ENCODE measurements at places on chromosomes 5 and 9.

DNA sequence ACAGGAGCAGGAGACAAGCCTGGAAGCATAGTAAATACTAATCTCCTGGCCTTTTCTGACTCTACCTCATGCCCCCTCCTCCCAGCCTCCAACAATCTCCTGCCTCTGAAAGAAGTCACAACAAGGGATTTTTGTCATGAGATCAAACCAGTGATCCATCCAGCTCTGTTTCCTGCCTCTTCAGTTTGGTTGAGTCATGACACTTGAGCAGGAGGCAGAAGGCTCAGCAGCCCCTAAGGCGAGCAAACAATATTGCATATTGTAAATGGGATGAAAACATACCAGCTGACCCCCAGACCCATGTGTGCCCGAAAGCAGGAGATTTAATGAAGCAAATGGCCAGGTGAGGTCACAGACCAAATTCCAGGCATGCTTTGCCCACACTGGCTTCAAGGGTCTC, 272.8 kb downstream of the GAS1 start:
- DNase-seq, result no peak

DNA sequence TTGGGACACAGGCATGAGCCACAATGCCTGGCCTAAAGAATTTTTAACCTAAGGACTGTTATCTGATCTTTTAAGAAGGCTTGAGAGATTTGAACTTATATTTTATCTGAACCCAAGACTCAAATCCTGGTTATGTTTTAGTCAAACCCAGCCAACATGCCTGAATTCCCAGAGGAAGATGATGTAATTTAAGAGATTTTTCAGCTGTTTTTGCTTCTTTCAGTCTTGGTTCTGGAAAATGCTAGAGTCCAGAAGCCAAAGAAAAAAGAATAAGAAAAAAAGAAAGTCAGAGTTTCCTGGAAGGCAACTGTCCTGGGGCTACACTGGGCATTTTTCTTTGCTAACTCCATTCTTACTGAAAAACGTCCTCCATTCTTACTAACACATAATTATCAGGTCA, 85.8 kb downstream of the SNX18 start:
- DNase-seq, result no peak

DNA sequence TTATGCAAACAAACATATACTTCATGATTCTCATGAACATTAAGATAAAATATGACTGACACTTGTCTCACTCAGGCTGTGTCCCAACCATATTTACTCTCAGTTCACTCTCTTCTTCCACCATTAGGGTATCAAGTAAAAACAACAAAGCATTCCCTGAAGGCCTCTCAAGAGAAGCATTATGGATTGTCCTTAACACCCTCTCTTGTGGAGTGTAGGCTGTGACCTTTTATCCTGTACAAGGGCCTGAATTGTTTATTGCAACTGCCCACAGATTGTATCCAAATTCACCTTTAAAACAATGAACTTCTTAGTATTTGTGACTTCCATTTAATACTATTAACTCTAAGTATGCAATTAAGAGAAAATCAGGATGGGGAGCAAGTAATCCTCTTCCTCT, 78.1 kb downstream of the RICTOR start:
- no peak for DNase-seq

GRCh38 chr9:89715318-89715858, 110.6 kb downstream of the GADD45G start:
- DNase-seq, result no peak

DNA sequence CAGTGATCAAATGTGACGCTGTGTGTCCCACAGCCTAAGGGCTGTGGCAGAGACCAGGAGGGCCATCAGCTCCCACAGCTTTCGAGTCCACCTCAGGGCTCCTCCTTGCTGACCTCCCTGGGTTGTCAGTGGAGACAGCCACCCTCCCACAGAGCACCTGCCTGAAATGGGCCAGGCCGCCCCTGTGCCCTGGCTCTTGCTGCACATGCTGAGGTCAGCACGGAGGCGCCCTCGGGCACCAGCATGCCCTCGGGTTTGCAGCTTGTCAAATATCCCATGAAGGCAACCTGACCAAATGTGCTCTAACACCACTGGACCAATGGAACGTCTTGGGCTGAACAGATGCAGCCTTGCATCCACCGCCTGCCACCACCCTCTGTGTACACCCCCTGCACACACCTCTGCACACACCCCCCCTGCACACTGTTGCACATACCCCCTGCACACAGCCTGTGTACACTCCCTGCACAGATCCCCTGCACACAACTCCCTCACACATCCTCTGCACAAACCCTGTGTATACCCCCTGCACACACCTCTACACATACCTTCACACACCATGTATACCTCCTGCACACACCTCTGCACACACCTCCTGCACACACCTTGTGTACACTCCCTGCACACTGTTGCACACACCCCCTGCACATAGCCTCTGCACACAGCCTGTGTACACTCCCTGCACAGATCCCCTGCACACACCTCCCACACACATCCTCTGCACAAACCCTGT, 2.0 kb upstream of the CEP72 start:
- no peak for DNase-seq

DNA sequence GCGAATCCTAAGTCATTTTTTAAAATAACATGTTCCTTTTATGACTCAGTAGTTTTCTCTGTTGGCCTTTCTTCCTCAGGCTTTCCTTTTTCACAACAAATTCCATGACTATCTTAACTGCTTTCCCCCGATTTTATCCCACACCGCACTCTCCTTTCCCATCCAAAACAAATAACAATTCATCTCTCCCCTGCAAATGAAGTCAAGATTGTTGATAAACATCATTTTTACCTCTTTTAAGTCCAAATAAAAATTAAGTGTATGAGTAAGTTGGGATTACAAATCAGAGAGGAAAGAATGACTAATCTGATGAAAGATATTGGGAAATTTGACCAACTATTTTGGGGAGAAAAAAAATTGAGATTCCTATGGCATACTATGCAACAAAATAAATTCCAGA, 47.3 kb downstream of the SEC61B start:
- DNase-seq, result peak; percentile 41

DNA sequence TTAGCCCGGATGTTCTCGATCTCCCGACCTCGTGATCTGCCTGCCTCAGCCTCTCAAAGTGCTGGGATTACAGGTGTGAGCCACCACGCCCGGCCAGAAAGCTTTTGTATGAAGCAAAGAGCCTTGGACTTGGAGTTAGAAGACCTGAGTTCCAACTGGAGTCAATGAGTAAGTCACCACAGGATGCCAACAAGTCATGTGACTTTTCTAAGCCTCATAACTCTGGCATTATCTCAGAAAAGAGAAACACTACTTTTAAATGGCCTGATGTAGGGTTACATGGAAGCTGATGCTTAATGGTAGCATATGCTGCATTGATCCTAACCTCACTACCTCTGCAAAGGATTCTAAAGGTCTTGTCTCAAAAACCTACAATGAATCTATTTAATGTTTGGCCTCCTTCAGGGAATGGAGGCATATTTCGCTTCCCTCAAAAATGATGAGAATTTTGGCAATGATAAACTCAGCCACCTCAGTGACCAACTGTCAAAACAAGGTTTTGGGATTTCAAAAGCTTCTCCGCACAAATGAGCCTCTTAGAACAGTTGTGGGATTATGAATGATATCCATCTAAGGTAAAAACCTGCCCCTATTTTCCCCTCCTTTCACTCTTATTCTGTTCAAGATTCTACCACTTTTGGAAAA, 236.8 kb downstream of the ACTL7B start:
- no peak for DNase-seq

DNA sequence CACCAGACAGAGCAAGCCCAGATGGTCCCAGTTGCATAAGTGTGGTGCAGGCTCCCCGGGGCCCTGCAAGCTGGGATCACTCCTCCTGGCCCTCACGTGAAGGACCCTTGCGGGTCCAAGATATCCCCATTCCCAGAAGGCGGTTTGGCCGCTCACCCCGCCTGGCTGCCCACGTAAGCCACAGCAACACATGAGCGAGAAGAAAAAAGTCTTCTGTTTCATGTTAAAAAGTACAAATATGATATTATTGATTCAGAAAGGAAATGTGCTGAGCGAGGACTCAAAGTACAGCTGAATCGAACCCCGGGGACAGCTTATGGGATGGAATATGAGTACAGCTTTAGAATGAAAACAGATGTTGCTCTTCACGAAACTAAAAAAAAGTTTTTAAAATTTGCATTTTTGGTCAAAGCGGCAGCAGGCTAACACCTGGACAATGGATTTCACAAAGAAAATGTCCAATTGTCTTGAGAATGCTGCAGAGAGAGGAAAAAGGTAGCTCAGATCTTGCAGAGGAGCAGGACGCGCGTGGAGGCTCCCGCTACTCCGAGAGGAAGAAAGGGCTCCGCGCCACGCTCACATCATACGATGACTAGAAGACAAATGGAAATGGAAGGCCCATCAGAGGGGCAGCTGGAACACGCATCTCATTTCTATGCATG, 427.6 kb downstream of the IRX1 start:
- no peak for DNase-seq

- DNase-seq, result no peak
Measured at GRCh38 chr5:102811972-102812371, 56.9 kb downstream of the PAM start.

GRCh38 chr5:57895766-57896165, 413.2 kb upstream of the ACTBL2 start:
- DNase-seq, result no peak

DNA sequence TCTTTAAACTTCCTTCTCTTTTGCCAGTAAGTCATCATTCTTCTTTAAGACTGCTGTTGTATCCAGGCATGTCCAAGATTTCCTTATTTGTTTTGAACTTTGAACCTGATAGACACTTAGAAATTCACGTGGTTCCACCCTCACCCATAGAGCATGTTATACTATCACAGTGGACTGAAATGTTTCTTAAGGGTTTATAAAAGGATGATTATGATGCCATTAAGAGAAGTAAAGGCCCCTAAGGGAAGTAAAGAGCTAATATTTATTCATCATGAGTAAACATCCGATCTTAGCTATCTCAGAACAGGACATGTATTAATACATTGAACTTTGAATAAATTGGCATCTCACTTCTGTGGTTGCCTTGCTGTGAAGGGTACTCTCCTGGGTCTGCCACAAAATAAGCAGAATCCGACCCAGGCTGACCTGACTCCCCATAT, 49.8 kb downstream of the PRKACG start:
- DNase-seq, result no peak

- DNase-seq, result no peak
Measured at GRCh38 chr5:143059976-143060765, 290.0 kb downstream of the ARHGAP26 start.

- DNase-seq, result peak; percentile 77
Measured at GRCh38 chr5:33997331-33997983, 10.4 kb downstream of the AMACR start.

- DNase-seq, result no peak
Measured at GRCh38 chr9:95058121-95058785, 259.3 kb downstream of the FANCC start.

DNA sequence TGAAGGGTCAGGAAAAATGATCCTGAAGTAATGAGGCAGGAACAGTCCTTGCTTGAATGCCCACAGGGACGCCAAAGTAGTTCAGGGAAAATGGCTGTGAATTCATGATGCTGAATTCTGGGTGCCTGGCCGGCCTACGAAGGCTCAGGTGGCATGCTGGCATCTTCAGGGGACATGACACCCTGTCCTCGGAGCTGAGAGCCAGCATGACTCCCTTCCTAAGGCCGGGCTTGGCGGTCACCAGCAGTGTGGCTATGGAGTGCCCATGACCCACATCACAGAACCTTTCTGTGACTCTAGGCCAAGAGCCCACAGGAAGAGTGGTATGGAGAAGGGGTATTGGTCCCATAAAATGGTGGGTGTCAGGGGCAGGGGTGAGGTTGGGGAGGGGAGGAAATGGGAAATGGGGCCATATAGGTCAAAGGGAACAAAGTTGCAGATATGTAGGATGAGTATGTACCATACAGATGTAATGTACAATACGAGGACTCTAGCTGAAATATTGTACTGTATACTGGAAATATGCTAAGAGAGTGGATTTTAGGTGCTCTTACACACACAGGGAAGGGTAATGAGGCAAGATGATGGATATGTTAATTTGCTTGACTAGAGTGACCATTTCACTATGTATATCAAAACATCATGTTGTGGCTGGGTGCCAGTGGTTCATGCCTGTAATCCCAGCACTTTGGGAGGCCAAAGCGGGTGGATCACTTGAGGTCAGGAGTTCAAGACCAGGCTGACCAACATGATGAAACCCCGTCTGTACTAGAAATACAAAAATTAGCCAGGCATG, 202.8 kb upstream of the KLF9 start:
- DNase-seq, result no peak

Data from amniotic stem cell (primary cell).